PC-9 (cell line): ENCODE measurements at places on chromosomes 2 and 18.

GRCh38 chr18:53984021-53984420, 240.4 kb downstream of the MBD2 start:
- DNase-seq, result no peak

GRCh38 chr2:109537565-109538222, 76.1 kb downstream of the SEPTIN10 start:
- DNase-seq, result no peak

- DNase-seq, result no peak
Measured at GRCh38 chr2:15914596-15915385, 25.6 kb upstream of the MYCN start.

DNA sequence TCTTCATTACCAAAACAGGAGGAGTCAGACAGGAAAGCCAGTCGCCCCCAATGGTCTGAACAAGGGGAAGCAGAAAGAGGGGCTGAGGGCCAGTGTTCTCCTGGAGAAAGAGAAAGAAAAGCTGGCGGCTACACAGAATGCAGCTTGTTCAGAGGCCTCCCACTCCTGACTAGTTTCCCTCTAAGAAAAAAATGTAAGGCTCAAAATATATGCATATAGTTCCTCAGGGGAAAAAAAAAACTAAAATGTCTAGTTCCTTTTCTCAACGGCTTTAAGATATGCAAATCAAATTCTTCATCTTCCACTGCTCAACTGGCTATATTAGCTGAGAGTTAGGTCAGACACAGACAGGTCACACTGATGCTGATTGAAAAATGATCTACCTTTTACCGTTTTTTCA, 18.6 kb downstream of the MBOAT2 start:
- DNase-seq, result no peak

- no peak for DNase-seq
Measured at GRCh38 chr2:72954376-72955227, 37.3 kb downstream of the EMX1 start.

DNA sequence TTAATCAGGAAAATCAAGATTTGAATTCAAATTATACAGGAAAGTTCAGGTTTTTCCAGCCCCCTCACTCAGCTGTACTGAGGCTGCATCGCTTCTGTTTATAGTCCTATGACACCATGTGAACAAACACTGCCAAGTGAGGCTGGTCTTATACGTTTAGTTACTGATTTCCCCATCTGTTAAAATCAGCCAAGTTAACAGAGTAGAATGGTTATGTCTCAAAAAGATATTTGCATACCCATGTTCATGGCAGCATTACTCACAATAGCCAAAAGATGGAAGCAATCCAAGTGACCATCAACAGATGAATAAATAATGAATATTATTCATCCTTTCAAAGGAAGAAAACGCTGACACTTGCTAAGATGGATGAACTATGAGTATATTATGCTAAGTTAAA, 43.8 kb downstream of the REEP1 start:
- no peak for DNase-seq
